ENCODE measurements at places on chromosomes 16 and 17.

GRCh38 chr16:58018803-58019202 lies 6.8 kb upstream of the MMP15 start:
- no peak for DNase-seq

- no peak for DNase-seq
Observed at GRCh38 chr17:75769536-75769935, 4.5 kb upstream of the GALK1 start.

GRCh38 chr16:78235168-78235800 lies 135.8 kb downstream of the WWOX start:
- DNase-seq, result peak; percentile 55

GRCh38 chr16:74950511-74950910 lies 34.4 kb downstream of the WDR59 start:
- DNase-seq, result no peak

GRCh38 chr17:19341641-19342610 lies 20.6 kb downstream of the B9D1 start:
- no peak for DNase-seq

DNA sequence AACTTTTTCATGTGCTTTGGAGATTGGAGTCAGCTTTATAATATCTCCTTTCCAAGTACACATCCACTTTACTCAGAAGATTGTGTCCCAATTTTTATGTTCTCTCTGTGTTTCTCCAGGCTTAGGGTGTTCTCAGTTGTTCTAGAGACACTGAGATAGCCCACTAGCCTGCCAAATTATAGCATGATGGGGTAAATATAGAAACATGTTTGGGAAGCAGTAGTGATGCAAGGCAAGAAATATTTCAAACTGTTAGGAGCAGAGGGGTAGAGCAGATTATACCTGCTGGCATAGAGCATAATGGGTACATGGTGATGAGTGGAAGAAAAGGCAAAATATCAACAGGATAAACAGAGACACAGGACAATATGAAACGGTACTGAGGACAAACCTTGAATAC lies 12.4 kb downstream of the SLFN11 start:
- no peak for DNase-seq

GRCh38 chr16:24689128-24689527 lies 40.3 kb upstream of the TNRC6A start:
- no peak for DNase-seq
